ENCODE measurements at places on chromosomes 2 and 18.

- DNase-seq = no peak
Observed at GRCh38 chr2:102141970-102142828, at the start of gene IL1R1. Gene IL1R1 (plus strand): TSS chr2:102142746. CDS start chr2:102157725, 14,979 bp downstream.

DNA sequence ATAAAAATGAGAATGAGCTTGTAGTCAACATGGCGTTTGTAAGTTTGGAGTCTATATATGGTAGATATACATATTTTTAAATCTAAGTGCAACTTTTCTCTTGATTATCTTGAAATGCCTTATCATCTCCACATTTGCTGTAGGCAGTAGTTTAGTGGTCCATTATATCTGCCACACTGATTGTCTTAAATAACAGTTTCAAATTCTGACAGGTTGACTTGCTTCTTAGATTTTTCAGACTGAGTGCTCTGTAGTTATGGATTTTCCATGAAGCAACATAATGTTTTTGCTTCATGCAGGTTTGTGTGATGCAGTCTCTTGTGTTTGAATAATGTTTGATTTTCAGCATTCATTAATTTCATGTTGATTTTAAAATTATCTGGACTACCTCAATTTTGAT, 12.3 kb downstream of the PARD3B start:
- DNase-seq = no peak

GRCh38 chr2:9693196-9693491, 62.3 kb upstream of the YWHAQ start:
- DNase-seq = no peak

GRCh38 chr2:172993139-172993538, 82.5 kb upstream of the MAP3K20 start:
- no peak for DNase-seq

- DNase-seq = peak; percentile 54
Observed at GRCh38 chr18:74498712-74499627, 2.8 kb downstream of the CNDP2 start.

- no peak for DNase-seq
Observed at GRCh38 chr18:7132356-7133150, 15.0 kb upstream of the LAMA1 start.

- DNase-seq = no peak
Observed at GRCh38 chr2:215036314-215036713, 102.1 kb downstream of the ABCA12 start.

DNA sequence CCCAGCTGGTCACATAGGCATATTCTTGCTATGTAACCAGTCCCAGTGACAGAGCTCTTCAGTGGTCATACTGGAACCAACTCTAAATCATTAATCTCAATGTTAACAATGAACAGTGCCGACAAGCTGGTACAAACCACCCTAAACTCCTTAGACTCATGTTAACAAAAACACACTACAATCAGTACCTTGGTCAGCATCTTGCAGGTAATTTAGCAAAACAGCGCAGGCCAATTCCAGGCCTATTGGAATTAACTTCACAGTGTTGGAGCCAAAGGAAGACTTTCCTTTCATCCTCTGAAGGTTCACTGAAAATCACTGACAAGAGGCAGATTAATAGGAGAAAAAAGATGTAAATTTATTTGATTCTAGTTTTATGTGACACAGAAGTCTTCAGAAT, 396.4 kb downstream of the PIK3C3 start:
- no peak for DNase-seq

DNA sequence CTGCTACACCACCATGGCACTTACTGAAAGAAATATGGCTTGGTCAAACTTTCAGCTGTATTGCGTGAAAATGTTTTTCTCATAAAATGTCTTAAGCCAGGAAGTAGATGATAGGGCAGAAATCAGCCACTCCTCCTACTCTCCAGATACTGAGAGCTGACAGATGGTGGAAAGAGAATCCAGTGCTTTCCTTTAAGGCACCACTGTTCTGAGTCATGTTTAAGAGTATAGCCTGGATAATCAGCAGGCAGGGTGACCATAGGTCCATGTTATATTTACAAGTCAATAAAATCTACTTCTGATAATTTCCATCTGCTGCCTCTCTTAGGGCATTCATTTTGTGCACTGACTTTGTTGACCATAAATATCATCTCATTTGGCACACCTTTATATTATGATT, 21.9 kb downstream of the ARPC2 start:
- DNase-seq = no peak

- no peak for DNase-seq
Observed at GRCh38 chr2:209956271-209956670, 46.2 kb upstream of the RPE start.

DNA sequence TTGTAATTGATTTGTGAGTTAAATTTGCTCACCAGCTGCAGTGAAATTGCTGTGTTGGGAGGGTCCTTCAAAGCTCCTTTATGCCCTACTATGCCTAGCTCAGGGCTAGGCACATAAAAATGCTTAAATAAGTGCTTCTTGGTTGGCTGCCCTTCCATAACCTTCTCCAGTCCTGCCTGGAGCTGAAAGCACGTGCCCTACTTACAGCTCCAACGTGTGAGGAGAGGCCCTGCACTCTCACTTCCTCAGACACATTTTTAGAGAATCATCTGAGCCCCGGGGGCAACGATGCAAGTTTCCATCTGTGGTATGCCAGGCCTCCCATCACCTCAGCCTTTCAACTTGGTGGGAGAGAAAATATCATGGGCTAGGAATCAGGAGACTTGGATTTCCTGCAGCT, 202.7 kb downstream of the BCL11A start:
- DNase-seq = no peak

DNA sequence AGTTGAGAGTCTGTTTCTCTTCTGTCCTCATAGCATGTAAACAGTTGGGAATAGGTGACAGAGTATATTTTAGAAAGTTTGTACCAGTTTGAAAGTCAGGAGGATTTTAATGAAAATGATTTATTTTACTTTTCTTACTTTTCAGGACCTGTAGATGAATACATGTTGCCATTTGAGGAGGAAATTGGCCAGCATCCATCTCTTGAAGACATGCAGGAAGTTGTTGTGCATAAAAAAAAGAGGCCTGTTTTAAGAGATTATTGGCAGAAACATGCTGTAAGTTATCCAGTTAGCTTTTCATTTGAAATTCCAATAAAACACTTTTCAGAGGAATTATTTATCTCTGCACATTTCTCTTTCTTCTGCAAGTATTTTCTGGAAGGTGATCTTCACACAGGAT, 81.1 kb downstream of the ACVR2A start:
- DNase-seq = no peak

GRCh38 chr2:3638456-3638810, 19.6 kb upstream of the ALLC start:
- DNase-seq = no peak

DNA sequence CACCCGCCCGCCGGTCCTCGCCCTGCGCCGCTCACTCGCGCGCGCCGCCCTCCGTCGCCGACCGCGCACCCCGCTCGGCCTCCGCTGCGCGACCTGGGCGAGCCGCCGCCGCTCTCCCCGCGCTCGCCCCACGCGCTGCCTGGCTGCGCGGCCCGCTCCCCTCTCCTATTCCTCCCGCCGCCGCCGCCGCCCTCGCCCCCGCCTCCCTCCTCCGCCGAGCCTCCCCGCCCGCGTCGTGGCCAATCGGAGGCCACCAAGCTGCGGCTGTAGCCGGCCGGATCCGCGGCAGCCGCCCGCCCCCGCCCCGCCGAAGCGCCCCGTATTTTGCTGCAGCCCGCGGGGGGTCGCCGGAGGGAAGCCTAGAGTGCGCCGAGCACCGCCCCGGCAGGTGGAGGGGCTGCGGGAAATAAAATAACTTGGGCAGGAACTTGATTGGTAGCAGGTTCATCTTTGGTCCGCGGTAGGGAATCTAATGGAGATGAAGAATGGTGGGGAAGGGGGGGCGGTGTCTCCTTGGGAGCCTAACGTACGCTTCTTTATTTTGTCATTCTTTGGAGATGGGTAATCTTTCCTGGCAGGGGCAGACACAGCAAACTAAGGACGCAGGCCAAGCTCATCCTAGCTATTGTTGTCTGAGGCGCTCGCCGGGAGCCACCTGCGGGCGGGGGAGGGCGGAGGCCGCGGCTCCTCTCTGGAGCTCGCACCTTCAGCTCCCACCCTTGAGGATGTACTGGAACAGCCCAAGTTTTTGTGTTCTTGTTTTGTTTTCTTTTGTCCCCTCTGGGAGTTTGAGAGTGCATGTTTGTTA, 1.1 kb upstream of the CDH2 start:
- DNase-seq = no peak

- no peak for DNase-seq
Observed at GRCh38 chr2:197137231-197137630, 173.3 kb downstream of the ANKRD44 start.

DNA sequence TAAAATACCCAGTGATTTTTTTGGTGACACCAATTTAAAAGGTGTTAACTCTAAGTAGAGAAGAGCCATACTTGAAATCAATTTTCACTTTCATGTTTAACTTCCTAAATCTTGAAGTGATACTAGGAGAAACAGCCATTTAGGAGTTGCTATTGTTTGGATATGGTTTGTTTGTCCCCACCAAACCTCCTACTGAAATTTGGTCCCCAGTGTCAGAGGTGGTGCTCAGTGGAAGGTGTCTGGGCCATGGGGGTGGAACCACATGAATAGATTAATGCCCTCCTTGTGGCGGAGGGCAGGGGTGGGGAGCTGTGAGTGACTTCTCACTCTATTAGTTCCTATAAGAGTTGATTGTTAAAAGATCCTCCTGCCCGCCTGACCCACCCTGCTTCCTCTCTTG, 377.9 kb downstream of the DLGAP1 start:
- DNase-seq = no peak

DNA sequence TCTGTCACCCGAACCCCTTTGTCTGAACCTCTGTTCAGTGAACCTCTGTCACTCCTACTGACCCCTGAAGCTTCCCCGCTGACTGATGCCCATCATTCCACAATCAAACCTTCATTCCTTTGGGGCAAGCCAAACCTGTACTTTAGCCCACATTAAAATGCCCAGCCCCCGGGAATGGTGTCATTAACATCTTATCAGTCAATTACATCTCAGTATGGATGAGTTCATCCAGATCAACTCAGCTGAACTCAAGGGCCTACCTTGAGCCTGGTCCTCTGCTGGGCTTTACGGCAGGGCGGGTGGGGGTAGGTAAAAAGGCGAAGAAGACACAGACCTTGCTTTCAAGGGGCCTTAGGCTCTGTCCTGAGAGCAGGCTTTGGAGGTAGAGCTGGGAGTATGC, 154.4 kb upstream of the SMAD2 start:
- no peak for DNase-seq

DNA sequence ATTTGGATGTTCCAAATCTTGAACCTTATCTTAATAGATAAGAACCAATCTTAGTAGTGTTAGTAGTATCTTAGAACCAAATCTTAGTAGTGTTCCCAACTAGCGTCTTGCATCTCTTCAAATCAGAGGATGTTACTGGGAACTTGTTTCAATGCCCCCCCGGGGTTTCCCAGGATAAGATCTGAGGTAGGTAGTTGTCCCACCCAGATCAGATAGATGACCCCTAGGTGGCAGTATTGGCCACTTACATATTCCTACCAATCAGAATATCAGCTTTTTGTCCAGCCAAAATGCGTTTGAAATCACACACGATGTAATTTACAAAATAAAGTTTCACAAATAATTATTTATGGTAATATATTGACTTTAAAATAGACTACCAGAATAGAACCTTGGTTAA, 314.8 kb downstream of the MBD2 start:
- DNase-seq = no peak

DNA sequence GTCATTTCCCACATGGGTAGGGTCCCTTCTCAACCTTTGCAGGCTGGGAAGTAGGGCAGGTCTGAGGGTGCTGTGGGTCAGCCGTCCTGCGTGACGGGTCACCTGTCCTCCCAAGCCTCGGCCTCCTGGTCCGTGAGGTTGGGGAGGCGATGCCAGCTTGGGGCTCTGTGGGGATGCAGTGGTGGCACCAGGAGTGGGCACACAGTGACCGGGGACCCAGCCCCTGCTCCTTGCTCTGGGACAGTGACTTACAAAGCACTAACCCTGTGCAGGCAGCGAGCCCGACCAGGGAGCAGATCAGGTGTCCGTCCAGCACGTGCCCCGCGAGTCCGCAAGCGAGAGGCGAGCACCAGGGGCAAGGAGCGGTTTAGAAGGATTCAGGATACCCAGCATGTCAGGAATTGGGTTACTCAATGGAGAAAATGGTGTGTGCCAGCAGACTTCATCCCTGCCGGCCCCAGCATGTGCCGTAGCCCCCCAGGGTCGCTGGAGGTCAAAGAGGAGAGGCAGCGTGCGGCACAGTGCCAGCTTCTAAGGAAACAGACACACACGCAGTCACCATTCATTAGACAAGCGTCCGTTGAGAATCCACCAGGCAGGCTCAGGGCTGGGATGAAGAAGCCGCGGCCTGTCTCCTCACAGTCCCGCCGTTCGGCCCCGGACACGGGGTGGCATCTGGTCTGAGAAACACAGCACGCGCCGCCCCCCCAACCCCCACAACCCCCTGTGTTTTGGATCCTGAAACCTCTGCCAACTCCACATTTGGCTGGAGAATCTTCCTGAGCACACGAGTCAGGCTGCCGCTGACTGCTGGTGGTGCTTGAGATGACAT, 11.7 kb downstream of the COLEC11 start:
- no peak for DNase-seq

GRCh38 chr2:241142063-241142462, 7.2 kb downstream of the PASK start:
- no peak for DNase-seq

GRCh38 chr2:5590886-5591285, 101.3 kb upstream of the SOX11 start:
- no peak for DNase-seq

DNA sequence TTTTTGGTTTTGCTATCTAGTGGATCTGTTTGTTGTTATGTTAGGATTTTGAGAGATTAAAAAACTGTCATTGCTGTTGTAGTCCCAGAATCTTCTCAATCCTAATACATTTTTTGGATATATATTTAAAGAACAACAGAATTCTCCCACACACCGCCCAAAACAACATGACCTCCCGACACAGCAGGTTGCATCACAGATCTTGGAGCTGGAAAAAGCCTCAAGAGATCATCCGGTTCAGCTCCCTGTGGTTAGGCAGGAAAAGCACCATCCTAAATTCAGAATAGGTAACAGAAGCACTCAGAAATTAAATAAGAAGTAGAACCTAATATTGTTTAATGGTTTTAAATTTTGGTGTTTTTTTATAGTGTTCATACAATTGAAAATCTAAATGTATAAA, 251.4 kb upstream of the STON1 start:
- DNase-seq = no peak

DNA sequence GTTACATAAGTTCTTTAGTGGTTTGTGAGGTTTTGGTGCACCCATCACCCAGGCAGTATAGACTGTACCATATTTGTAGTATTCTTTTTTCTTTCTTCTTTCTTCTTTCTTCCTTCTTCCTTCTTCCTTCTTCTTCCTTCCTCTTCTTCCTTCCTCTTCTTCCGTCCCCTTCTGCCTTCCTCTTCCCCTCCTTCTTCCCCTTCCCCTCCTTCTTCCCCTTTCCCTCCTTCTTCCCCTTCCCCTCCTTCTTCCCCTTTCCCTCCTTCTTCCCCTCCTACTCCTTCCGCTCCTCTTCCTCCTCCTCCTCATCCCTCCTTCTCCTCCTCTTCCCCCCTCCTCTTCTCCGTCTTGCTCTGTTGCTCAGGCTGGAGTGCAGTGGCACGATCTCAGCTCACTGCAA, 41.6 kb downstream of the CAB39 start:
- no peak for DNase-seq

DNA sequence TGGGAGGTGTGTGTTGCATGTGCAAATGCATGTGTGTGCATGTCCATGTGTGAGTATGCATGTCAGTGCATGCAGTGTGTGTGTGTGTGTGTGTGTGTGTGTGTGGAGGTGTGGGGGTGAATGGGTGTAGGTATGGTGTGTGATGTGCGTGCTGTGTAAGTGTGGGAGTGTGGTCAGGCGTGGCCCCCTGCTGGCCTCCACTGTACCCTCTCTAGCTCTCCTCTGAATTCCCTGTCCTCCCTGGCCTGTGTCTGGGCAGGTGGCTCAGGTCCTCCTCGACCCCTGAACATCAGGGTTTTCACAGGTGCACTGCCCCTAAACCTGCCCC, 230.2 kb downstream of the CELF4 start:
- no peak for DNase-seq
